Sigmoid colon (tissue), 7 donors: ENCODE measurements at places on chromosomes 5 and 9. TPM values are rescaled to one million over a fixed set of nuclear protein-coding genes. Genes with fewer than 3 reads are reported as not detected.

DNA sequence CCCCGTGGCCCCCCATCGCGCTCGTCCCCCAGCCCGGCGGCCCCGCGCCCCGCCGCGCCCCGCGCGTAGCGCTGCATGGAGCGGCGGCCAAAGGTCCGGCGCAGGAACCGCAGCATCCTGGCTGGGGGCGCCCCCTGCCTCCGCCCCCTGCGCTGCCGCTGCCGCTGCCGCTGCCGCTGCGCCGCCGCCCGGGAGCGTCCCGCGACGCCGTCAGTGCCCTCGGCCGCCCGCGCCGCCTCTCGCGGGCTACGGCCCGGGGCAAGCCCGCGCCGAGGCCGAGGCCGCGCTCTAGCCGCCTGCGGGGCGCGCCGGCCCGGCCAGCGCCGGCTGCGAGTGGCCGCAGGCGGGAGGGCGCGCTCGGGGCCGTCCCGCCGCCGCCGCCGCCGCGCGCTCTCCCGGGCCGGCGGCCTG lies 523 bp downstream of the EPB41L4B start:
- H3K4me1 ChIP-seq, result peaks cover 6% of the 10 kb centered on the region
- DNase-seq, result no peak
- H3K4me3 ChIP-seq, result peak overlapping the region; percentile 44
- H3K27ac ChIP-seq, result no peak overlapping the region
- peaks cover 7% of the 10 kb centered on the region for H3K27me3 ChIP-seq
- H3K36me3 ChIP-seq, result no peaks in the 10 kb centered on the region

- no peaks in the 10 kb centered on the region for H3K36me3 ChIP-seq
- H3K4me1 ChIP-seq, result no peaks in the 10 kb centered on the region
- H3K4me3 ChIP-seq, result no peak overlapping the region
- no peaks in the 10 kb centered on the region for H3K27me3 ChIP-seq
These were observed 98.7 kb downstream of the MED10 start for GRCh38 chr5:6279607-6280006.

GRCh38 chr5:134935711-134936602 lies 31.0 kb downstream of the PCBD2 start:
- H3K4me1 ChIP-seq, result no peaks in the 10 kb centered on the region
- no peaks in the 10 kb centered on the region for H3K27me3 ChIP-seq
- no peak for DNase-seq
- no peak overlapping the region for H3K27ac ChIP-seq

DNA sequence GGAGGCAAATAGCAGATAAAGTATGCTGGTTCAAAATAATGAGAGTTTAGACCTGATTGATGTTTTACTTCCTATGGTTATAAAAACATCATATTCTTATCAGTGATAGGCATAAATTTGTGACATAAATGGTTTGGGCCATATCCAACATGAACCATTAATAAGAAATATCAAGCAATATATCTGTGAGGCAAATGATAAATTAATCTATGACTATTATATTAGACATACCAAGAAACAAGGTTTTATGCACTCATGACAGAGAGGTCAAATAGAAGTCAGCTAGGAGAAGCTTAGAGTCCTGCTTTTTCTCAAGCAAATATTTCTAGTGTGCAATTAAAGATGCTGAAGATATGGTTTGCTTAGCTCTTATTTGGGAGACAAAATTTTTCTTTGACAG lies 10.4 kb downstream of the SMIM3 start:
- no peak overlapping the region for H3K27ac ChIP-seq
- H3K36me3 ChIP-seq, result no peaks in the 10 kb centered on the region
- H3K4me3 ChIP-seq, result no peak overlapping the region
- no peak for DNase-seq
- peaks cover 51% of the 10 kb centered on the region for H3K4me1 ChIP-seq

Gene PCDHA10
- total RNA-seq, result 0.66 TPM

- no peaks in the 10 kb centered on the region for H3K36me3 ChIP-seq
- H3K4me3 ChIP-seq, result no peak overlapping the region
- H3K27me3 ChIP-seq, result no peaks in the 10 kb centered on the region
- H3K4me1 ChIP-seq, result no peaks in the 10 kb centered on the region
These were observed 138.5 kb downstream of the SPOCK1 start for GRCh38 chr5:137360607-137361006.

- H3K4me1 ChIP-seq, result no peaks in the 10 kb centered on the region
- H3K27ac ChIP-seq, result no peak overlapping the region
- no peaks in the 10 kb centered on the region for H3K36me3 ChIP-seq
- no peak overlapping the region for H3K4me3 ChIP-seq
These were observed 4.1 kb downstream of the C9orf85 start for GRCh38 chr9:71915495-71915894.

Gene NREP
- total RNA-seq, result 41.3 TPM

GRCh38 chr5:174247301-174247700 lies 201.8 kb downstream of the NSG2 start:
- H3K4me1 ChIP-seq, result no peaks in the 10 kb centered on the region
- H3K4me3 ChIP-seq, result no peak overlapping the region
- H3K36me3 ChIP-seq, result no peaks in the 10 kb centered on the region

Gene C8G
- total RNA-seq, result not detected

Gene GALNT12
- total RNA-seq, result 16.1 TPM

Gene VCAN
- total RNA-seq, result 115 TPM

DNA sequence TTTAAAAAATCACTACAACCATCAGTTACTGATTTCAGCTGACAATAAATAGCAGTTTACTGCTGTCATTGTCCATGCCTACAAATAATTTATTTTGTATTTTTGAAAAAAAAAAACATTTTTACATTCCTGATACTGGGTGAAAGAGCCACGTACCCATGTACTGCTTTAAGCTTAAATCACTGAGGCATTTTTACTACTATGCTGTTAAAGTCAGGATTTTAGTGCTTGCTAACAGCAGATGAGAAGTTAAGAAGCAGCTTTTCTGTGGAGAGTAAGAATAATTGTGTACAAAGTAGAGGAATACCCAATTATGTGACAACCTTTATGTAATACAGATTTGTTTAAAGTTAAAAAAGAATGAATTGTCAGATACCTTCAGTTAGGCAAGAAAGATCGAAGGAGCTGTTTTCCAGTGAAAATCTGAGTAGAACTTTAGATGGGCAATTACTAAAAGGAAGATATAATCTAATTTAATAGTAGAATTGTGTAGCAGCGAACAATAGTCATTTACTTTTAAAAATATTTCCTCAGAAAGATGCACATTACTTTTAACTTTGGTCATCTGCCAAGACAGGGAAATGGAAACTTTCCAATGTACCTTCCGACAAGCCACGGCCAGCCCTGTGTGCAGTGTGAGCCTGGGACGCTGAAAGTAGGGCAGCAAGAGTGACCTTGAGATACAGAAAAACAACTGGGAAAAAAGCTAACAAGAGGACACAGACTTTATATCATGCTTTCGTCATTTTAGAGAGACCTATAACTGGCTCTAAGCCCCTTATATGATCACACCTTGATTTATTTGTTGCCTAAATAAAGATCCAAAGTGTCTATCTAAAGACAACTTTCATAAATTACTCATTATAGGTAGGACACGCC lies 39.9 kb downstream of the RHOBTB3 start:
- H3K27ac ChIP-seq, result peak overlapping the region; percentile 25
- no peaks in the 10 kb centered on the region for H3K27me3 ChIP-seq
- no peaks in the 10 kb centered on the region for H3K4me1 ChIP-seq
- no peak overlapping the region for H3K4me3 ChIP-seq
- peaks cover 31% of the 10 kb centered on the region for H3K36me3 ChIP-seq

- H3K27ac ChIP-seq, result no peak overlapping the region
- no peaks in the 10 kb centered on the region for H3K27me3 ChIP-seq
- H3K36me3 ChIP-seq, result no peaks in the 10 kb centered on the region
These were observed 71.2 kb downstream of the GHR start for GRCh38 chr5:42494414-42494813.

DNA sequence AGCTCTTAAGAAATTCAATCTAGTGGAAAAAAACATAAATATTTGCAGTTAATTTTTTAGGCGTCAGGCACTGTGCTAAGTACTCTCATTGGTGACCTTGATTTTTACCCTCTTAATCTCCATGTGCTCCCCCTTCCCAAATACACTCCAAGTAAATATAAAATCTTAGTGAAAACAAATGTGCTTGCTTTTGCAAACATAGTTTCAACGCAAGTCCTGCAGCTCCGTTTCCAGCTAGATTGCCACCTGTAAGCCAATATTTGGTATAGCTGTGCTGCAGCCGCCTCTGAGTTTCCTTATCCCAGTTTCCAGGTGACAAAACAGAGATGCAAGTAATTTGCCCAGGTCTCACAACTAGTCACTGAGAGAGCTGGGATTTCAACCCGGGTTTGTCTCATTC lies 1.9 kb upstream of the MTMR12 start:
- H3K27ac ChIP-seq, result no peak overlapping the region
- no peaks in the 10 kb centered on the region for H3K36me3 ChIP-seq
- H3K4me1 ChIP-seq, result no peaks in the 10 kb centered on the region

DNA sequence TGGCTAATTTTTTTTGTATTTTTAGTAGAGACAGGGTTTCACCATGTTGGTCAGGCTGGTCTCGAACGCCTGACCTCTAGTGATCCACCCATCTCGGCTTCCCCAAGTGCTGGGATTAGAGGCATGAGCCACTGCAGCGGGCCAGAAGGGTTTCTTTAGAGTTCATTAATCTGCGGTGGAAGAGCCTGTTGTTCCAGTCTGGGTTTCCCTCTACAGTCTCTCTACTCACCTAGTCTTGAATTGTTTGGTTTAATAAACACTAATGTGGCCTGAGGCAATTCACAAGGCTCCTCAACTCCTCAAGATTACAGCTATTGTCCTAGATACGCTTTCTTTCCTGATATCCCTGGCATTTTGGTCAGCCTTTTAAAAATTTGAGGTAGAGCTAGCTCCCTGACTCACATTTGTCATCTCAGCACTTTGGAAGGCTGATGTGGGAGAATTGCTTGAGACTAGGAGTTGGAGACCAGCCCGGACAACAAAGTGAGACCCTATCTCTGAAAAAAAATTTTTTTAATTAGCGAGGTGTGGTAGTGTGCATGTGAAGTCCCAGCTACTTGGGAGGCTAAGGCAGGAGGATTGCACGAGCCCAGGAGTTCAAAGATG lies 4.6 kb upstream of the SAR1B start:
- H3K4me3 ChIP-seq, result no peak overlapping the region
- no peak for DNase-seq
- H3K36me3 ChIP-seq, result no peaks in the 10 kb centered on the region
- no peak overlapping the region for H3K27ac ChIP-seq

GRCh38 chr5:126516133-126516532 lies 78.9 kb downstream of the ALDH7A1 start:
- H3K4me3 ChIP-seq, result no peak overlapping the region
- H3K27me3 ChIP-seq, result no peaks in the 10 kb centered on the region
- H3K4me1 ChIP-seq, result peaks cover 34% of the 10 kb centered on the region
- no peaks in the 10 kb centered on the region for H3K36me3 ChIP-seq
- DNase-seq, result no peak

GRCh38 chr5:146419696-146420095 lies 27.4 kb upstream of the TCERG1 start:
- DNase-seq, result no peak
- H3K36me3 ChIP-seq, result no peaks in the 10 kb centered on the region
- no peaks in the 10 kb centered on the region for H3K27me3 ChIP-seq

DNA sequence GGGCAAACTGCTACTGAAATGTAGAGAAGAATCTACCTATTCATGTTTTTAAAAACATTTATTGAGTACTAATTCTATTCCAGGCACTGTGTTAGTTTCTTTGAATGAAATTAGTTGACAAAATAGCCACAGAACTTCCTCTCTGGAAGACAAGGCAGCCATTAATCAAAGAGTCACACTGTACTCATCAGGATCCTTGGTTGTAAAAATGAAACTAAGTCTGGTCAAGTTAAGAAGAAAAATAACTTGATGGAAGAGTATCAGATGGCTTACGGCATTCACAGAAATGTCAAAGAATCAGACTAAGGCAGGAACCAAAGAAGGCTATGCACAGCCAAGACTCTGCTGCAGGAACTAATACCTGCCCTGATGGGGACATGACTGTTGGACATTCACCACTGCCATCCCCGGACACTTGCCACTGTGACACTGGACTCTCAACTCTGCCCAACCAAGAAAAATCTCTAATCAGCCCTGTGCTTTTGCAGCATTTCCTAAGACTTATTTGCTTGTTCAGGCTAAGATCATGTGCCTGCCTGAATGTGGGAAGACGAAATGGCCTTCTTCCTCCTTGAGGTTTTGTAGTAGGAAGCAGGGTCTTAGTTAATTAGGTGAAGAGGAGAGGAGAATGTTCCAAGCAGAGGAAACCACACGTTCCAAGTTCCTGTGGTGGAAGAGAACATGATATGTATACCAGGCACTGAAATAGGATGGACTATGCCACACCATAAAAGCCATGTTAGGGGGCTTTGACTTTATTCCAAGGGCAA lies 23.3 kb upstream of the NDUFB6 start:
- H3K4me3 ChIP-seq, result no peak overlapping the region
- no peak overlapping the region for H3K27ac ChIP-seq
- DNase-seq, result no peak
- H3K4me1 ChIP-seq, result no peaks in the 10 kb centered on the region

Gene OBP2B
- not detected for total RNA-seq

Gene SLC45A2
- not detected for total RNA-seq

Gene SV2C
- 0.33 TPM for total RNA-seq

- no peaks in the 10 kb centered on the region for H3K36me3 ChIP-seq
- no peaks in the 10 kb centered on the region for H3K4me1 ChIP-seq
- H3K27me3 ChIP-seq, result no peaks in the 10 kb centered on the region
- H3K4me3 ChIP-seq, result no peak overlapping the region
These were observed 14.5 kb upstream of the TAS2R1 start for GRCh38 chr5:9644630-9645029.

Gene TOR4A
- total RNA-seq, result 3.9 TPM

DNA sequence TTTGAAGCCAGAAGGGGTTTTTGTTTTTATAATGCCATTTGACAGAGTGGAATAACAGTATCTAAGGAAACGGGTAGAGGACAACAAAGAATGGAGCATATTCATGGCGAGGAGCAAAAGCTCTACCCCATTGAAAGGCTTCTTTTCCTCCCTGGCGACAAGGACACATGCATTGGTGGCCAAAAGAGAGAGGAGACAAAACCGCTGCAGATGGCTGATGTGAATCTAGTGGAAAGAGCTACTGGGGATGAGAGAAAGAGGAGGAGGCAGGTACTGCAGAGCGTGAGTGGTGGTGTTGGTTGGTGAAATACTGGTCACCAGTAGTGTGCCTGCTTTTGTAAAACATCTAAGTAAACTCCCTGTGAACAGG lies 491 bp downstream of the APC start:
- peak overlapping the region; percentile 67 for H3K4me3 ChIP-seq
- DNase-seq, result no peak
- peak overlapping the region; percentile 85 for H3K27ac ChIP-seq
- H3K27me3 ChIP-seq, result no peaks in the 10 kb centered on the region
- H3K4me1 ChIP-seq, result peaks cover 17% of the 10 kb centered on the region

- no peak overlapping the region for H3K27ac ChIP-seq
- H3K27me3 ChIP-seq, result no peaks in the 10 kb centered on the region
- no peak overlapping the region for H3K4me3 ChIP-seq
- H3K4me1 ChIP-seq, result no peaks in the 10 kb centered on the region
These were observed 181.1 kb downstream of the ELAVL2 start for GRCh38 chr9:23644896-23645295.

DNA sequence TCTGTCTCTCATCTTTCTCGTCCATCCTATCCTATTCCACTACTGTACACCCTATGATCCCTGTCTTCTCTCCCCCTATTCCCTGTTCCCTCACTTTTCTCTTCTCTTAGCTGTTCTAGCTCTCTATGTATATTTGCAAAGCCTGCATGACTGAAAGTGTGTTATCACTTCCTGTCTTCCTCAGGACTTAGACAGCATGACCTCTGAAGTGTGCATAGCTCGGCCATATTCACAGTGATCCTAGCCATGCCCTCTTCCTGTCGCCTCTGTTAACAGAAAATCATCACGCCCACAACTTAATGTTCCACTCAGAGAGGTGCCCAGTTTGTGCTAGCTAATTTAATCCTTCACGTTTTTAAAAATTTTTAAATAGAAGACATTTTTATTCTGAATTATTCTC lies 35.8 kb upstream of the CDH6 start:
- no peak for DNase-seq
- H3K4me3 ChIP-seq, result no peak overlapping the region

GRCh38 chr5:75460942-75461610 lies 50.4 kb downstream of the CERT1 start:
- no peak overlapping the region for H3K27ac ChIP-seq
- H3K4me3 ChIP-seq, result no peak overlapping the region
- DNase-seq, result no peak
- no peaks in the 10 kb centered on the region for H3K27me3 ChIP-seq
- no peaks in the 10 kb centered on the region for H3K4me1 ChIP-seq
